Caco-2 (cell line): ENCODE measurements at places on chromosomes 7 and 10.
A peak's percentile ranks its signal among the peaks of the same experiment; 100 is the strongest.

GRCh38 chr7:284762-285722 lies 4.9 kb upstream of the FOXL3 start:
- DNase-seq = peak; percentile 62
- H3K27ac ChIP-seq = peak overlapping the region; percentile 82
- H3K4me1 ChIP-seq = peaks cover 16% of the 10 kb centered on the region
- no peaks in the 10 kb centered on the region for H3K27me3 ChIP-seq
- no peaks in the 10 kb centered on the region for H3K36me3 ChIP-seq

DNA sequence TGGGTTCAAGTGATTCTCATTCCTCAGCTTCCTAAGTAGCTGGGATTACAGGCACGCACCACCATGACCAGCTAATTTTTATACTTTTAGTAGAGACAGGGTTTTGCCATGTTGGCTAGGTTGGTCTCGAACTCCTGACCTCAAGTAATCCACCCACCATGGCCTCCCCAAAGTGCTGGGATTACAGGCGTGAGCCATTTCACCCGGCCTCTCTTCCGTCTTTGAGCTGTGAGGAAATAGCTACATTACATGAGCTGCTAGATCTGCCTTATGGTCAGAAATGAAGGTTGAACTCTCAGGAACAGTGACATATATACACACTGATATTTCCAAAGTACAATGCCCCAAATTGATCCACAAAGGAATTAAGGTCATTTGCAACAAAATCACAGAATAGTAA lies 2.4 kb downstream of the BLVRA start:
- no peaks in the 10 kb centered on the region for H3K36me3 ChIP-seq
- H3K4me3 ChIP-seq = no peak overlapping the region
- H3K4me1 ChIP-seq = peaks cover 25% of the 10 kb centered on the region
- no peak overlapping the region for H3K27ac ChIP-seq
- no peaks in the 10 kb centered on the region for H3K27me3 ChIP-seq

GRCh38 chr7:34311591-34311990 lies 346.4 kb upstream of the NPSR1 start:
- H3K4me3 ChIP-seq = no peak overlapping the region
- H3K36me3 ChIP-seq = no peaks in the 10 kb centered on the region
- no peaks in the 10 kb centered on the region for H3K27me3 ChIP-seq
- no peak overlapping the region for H3K27ac ChIP-seq
- DNase-seq = no peak
- H3K4me1 ChIP-seq = no peaks in the 10 kb centered on the region

DNA sequence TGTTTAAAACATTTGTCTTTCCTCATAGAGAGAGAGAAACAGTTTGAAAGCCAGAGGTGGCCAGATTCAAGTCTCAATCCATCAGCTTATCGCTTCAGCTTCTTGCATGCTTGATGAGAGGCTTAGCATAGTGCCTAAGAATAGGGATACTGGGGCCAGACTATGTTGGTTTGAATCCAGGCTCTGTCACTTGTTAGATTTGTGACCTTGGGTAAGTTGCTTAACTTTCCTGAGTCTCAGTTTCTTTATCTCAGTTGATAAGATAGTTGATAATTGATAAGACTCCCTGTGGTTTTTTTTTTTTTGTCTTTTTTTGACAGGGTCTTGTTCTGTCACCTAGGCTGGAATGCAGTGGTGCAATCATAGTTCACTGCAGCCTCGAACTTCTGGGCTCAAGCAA lies 12.1 kb upstream of the CDK6 start:
- no peaks in the 10 kb centered on the region for H3K27me3 ChIP-seq
- peak; percentile 17 for DNase-seq
- no peak overlapping the region for H3K4me3 ChIP-seq
- no peaks in the 10 kb centered on the region for H3K36me3 ChIP-seq
- no peak overlapping the region for H3K27ac ChIP-seq
- H3K4me1 ChIP-seq = peaks cover 27% of the 10 kb centered on the region

- no peak overlapping the region for H3K27ac ChIP-seq
- H3K4me1 ChIP-seq = no peaks in the 10 kb centered on the region
- no peaks in the 10 kb centered on the region for H3K27me3 ChIP-seq
- DNase-seq = no peak
- H3K4me3 ChIP-seq = no peak overlapping the region
- no peaks in the 10 kb centered on the region for H3K36me3 ChIP-seq
These were observed 102.7 kb upstream of the FAM3C start for GRCh38 chr7:121498816-121499215.

DNA sequence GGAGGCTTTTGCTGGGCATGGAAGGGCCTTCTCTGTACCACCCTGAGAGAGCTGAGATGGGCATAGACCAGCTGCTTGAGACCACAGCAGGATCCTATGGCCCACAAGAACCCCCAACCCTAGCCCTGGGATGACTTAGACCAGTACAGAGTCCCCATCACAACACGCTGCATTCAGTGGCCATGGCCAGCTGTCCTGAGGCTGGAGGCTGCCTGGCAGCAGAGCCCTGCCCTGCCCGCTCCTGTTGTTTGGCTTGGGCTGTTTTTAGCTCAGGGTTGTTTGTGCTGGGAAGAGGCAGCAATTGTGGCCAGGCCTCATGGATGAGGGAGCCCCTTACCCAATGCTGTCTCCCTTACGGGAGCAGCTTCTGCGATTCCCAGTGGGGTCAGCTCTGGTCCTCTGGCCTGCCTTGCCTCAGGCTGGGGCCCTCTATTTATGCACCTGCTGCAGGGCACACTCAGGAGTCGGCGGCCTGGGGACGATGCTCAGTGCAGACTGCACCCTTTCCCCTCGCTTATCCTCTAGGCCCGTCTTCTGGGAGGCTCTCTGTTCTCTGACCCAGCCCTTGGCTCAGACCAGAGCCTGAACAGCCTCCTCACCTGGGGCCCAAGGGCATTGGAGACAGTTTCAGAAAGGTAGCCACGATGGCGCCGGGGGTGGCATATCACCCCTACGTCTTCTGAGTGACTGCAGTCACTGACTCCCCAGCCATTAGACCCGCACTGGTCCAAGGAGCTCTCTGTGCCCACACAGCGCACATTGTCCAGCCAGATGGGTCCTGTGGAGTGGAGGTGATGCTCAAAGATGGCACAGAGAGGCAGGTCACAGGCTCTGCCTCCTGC lies 6.3 kb downstream of the LOXL4 start:
- DNase-seq = no peak
- H3K4me3 ChIP-seq = no peak overlapping the region
- no peaks in the 10 kb centered on the region; the same call in 1 of the 2 replicates for H3K4me1 ChIP-seq

- DNase-seq = peak; percentile 38
- no peaks in the 10 kb centered on the region; the same call in none of the 2 replicates for H3K36me3 ChIP-seq
- H3K27ac ChIP-seq = peak overlapping the region; percentile 78
- no peaks in the 10 kb centered on the region for H3K4me1 ChIP-seq
These were observed 566 bp downstream of the ZNF789 start for GRCh38 chr7:99473315-99473596.

DNA sequence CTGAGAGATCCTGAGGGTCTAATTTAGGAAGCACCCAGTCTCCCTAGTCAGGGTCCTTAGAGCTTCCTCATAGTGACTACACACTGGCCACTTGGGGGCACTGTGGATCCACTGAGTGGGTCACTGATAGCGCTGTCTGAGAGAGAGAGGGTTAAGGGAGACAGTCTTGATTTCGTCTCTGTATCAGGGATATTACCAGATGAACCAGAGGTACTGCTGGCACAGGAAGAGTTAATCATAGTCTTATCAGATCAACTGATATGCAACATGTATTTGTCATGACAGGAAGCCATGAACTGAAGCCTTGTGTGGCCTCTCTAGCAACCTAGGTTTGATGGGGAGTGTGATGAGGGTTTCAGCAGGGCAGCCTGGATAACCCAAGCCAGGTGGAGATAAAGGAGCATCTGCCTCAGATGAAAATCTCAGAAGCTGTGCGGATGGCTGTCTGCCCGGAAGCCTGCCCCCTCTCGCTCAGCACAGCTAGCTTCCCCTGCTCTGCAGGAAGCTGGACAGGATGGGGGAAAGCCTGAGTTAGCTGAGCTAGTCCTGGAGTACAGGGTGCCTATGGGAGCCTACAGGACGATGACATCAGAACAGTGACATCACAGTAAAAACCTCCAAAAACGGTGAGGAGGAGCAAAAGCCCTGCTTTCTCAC lies 214.0 kb upstream of the PRSS1 start:
- peak; percentile 63 for DNase-seq
- no peak overlapping the region for H3K4me3 ChIP-seq
- H3K36me3 ChIP-seq = no peaks in the 10 kb centered on the region
- no peaks in the 10 kb centered on the region for H3K27me3 ChIP-seq

DNA sequence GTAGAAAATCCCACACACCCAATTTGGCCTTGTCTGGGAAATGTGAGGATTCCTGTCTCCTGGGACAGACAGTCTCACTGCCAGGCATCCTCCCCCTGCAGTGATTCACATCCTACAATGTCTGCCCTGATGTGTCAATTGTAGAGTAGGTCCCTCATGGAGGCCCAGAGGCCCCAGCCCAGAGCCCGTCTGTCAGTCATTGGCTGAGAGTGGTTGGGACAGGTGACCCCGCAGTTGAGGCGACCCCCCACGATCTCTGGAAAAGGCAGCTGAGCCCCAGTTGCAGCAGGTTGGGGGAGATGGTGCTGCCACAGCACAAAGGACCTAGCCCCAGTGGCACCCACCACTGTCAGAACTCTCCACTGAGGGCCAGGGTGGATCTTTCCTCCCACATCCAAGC lies 84.3 kb upstream of the INSIG1 start:
- no peaks in the 10 kb centered on the region for H3K36me3 ChIP-seq
- H3K4me1 ChIP-seq = peaks cover 17% of the 10 kb centered on the region
- DNase-seq = no peak
- H3K27me3 ChIP-seq = no peaks in the 10 kb centered on the region
- peak overlapping the region; percentile 83 for H3K27ac ChIP-seq

DNA sequence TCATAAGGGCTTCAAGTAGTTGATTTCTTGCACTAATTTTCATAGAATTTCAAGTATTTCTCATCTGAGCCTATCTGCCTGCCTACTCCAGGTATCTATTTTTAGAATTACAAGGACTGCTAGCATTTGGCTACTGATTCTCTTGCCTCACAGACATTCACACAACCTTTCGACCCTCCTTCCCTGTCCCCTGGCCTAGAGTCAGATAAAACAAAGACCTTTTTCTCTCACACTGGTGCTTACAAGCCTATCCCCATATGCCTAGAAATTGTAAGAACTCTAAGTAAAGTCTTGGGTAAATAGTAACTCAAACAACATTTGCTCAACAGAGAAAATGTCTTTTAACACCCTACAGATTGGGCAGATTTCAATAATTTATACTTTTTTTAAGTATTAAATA lies 6.3 kb downstream of the GPAM start:
- no peak overlapping the region for H3K4me3 ChIP-seq
- DNase-seq = peak; percentile 32
- no peak overlapping the region for H3K27ac ChIP-seq
- peaks cover 55% of the 10 kb centered on the region for H3K4me1 ChIP-seq
- H3K36me3 ChIP-seq = no peaks in the 10 kb centered on the region; the same call in none of the 2 replicates
- H3K27me3 ChIP-seq = no peaks in the 10 kb centered on the region
